CD4-positive, alpha-beta T cell treated with Interferon gamma for 1 hour (primary cell): ENCODE measurements at places on chromosomes 3 and 15.

GRCh38 chr3:142273501-142273900 is 48.1 kb upstream of the GK5 start:
- DNase-seq = no peak

DNA sequence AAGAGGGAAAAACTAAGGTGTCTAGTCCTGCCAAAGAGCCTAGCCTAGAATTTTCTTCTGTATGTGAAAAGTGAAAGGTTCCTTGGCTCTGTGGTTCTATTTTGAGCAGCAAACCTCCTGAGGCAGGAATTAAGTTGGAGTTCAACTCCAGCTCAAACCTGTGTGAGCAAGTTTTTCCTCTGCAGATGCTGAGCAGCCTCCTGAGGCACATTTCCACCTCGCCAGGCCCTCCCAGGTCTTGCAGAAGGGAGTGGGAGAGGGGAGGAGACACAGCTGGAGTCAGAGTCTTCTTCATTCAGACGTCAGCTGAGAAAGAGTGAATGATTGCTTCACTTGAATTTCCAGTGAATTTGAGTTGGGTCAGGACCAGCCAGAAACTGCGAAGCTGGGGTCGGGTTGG is 69.5 kb upstream of the ETV5 start:
- DNase-seq = no peak

- no peak for DNase-seq
Observed at GRCh38 chr15:39251413-39252133, 329.3 kb upstream of the THBS1 start.

GRCh38 chr3:123082370-123083065 is 15.7 kb downstream of the PDIA5 start:
- no peak for DNase-seq

- no peak for DNase-seq
Observed at GRCh38 chr3:98594628-98595324, 1.4 kb upstream of the CPOX start.

DNA sequence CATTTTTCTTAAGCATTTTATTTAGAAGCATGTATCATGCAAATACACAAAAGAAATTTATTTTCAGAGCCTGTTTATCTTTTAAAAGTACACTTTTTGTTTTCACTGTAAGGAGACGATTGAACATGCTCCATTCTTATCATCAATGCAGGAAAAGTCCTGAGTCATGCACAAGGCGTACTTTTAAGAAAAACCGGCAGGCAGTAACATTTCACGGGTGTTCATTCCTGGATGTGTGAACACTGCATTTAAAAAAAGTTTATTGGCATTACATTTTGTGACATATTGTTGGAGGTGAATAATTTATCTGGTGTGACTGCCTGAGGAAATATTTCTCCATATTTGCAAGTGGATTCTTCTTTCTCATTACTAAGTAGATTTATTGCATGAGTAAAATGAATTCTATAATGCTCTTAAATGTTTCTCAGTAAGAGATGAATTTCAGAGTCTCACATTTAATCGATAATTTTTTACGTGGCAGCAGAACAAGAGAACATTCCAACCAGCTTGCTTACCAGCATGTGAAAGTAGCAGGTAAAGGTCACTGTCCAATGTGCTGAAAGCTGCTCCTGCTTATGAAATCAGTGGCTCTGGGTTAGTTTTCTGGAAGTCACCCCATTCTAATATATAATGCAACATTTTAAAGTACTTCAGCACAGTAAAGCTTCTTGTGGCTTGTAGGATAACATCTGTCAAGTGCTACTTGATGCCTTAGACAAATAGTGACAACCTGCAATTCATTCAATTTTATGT is 87.0 kb downstream of the SV2B start:
- DNase-seq = no peak

DNA sequence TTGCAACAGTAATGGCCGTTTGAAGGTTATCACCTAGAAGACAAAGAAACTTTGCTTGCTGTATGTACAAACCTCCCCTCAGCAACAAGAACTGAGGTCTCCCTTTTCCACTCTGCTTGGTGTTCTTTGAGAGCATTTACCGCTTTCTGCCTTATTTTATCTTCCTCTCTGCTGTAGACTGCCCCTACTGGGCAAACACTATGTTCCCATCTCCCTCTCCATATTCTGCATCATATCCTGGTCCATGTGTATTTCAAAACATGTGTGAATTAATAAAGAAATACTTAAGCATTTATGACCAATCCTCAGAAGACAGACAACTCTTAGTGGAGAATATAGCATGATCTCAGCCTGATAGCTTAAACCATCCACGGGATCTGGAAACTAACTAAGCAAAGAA is 64.4 kb downstream of the ATP13A5 start:
- DNase-seq = no peak

- peak; percentile 36 for DNase-seq
Observed at GRCh38 chr15:56491110-56491722, 26.3 kb upstream of the MNS1 start.

GRCh38 chr3:45572755-45573154 is 21.8 kb upstream of the LIMD1 start:
- no peak for DNase-seq

GRCh38 chr15:70854666-70854976 is 664 bp upstream of the LARP6 start:
- no peak for DNase-seq

DNA sequence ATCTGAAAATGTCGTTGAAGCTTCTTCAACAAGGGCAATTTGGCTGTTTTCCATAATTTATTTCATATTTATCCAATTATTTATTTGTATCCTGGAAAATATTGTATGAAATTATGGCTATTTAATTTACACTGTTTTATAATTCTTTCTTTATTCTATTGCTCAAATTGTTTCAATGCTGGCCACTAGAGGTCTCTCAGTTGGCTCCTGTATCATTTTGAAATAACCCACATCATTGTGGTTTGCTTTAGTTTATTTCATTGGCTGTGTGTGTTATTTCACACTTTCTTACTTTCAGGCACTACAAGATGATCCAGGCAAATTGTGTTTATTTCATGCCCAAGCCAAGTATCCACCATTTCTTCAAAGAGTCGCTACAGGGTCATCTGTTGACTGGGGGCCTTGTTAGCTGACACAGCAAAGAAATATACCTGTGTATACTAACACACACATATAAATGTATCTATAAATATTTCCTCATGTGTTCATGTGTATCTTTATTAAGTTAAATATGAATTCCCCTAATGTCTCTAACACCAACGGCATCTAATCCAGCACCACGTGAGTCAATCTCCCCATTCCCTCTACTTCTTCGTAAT is 86.2 kb downstream of the NPAP1 start:
- DNase-seq = no peak

DNA sequence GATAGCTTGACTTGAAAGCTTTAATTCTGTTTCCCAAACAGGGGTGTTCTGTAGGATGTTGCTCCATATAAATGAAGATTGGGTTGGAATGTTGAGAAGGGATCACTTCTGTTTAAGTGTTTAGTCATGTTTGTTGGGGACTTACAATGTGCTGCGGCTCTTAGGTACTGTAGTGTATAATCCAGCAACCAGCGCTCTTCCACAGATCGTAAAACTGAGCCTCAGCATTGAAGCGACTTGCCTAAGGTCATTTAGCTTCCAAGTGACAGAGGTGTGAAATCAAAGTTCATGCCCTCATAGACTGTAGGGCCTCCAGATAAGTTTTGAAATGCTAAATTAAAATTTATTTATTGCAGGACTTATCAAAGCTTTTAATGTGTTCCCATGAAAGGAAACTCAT is 1.8 kb downstream of the MKRN2 start:
- no peak for DNase-seq

DNA sequence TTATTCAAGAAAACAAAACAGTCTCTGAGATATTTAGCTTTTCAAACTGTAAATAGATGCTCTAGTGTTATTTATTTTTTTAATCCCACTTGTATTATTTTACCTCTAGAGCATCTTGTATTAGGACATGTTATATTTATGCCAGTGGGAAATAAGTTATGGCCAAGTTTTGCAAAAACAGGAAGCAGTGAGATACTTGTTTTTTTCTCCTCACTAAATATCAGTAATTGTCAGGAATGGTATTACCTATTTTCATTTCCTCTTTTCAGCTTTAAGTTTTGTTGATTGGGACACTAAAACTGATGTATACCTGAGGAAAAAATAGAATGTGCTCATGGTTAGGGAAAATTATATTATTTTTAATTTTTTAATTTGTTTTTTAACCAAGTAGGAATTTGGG is 8.6 kb upstream of the IL20RB start:
- no peak for DNase-seq

GRCh38 chr3:47515100-47515499 is 1.6 kb upstream of the ELP6 start:
- DNase-seq = no peak

DNA sequence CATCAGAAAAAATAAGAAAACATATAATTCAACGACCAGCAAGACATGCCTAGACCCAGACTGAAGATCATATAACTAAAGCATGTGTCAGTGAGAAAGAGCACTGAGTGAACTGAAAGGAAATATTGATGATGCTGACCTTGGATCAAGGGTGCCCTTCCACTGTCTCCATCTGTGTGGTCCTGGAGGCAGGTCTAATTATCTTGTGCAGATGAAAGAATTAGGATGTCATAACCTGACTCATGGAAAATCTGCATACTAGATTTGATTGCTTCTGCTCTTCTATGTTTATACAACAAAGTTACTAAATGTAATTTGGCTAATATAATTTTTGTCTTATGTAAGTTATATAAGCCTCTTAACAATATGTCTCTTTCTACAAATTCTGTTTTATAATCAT is 264.6 kb upstream of the TGFBR2 start:
- DNase-seq = no peak

DNA sequence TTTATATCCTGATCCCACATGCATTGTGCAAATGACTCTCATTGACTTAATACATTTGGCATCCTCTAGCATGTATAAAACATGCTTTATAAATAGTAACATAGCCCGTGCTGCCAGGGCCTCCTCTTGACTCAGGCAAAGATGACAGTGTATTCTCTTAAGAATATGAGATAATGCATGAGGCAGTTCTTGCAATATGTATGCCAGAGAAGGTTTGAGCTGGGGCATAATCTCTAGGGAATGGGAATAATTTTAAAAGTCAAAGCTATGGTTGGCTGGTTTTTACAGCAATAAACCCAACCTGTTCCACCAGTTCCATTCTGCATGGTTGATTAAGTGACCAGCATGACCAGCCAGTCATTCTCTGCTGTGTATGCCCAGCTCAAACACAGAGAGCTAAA is 179.0 kb upstream of the PFN2 start:
- no peak for DNase-seq

DNA sequence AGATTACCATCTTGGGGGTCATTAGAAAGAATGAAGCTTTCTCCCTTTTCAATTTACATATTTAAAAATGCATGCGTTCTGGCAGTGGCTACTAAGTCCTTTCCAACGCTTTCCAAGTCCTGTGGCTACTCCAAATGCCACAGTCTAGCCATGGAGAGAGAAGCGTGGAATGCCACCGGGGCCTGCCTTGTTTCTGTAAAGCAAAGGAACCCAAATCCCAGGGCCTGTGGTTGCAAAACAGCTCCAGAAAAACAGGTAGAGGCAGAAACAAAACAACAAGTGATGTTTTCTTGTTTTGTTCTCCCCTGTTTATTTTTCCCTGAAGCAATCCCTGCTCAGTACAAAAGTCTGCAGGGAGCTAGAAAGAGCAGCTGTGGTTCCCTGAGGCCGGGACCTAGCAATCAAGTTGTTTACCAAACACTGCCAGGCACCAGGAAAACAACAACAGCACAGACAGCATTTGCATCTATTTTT is 85.5 kb downstream of the FOXP1 start:
- DNase-seq = no peak

DNA sequence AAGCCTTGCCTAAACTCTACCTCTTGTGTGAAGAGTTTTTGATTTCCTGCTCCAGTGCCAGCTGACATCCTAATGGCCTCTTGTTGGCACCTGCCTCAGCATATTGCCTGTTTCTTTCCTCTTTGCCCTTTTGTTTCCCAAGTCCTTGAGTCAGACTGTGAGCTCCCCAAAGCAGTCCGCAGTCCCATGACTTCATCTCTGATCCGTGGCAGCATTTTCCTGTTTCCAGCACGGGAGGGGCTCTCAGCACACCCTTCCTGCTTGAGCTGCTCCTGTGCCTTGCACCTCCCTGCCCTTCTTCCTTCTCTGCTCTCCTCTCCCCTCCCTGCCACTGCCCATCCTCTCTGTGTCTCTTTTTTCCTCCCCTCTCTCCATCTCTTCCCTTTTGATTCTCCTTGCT is 179.6 kb downstream of the EPHB1 start:
- DNase-seq = no peak

GRCh38 chr3:10320320-10320677 is 613 bp downstream of the SEC13 start:
- no peak for DNase-seq

DNA sequence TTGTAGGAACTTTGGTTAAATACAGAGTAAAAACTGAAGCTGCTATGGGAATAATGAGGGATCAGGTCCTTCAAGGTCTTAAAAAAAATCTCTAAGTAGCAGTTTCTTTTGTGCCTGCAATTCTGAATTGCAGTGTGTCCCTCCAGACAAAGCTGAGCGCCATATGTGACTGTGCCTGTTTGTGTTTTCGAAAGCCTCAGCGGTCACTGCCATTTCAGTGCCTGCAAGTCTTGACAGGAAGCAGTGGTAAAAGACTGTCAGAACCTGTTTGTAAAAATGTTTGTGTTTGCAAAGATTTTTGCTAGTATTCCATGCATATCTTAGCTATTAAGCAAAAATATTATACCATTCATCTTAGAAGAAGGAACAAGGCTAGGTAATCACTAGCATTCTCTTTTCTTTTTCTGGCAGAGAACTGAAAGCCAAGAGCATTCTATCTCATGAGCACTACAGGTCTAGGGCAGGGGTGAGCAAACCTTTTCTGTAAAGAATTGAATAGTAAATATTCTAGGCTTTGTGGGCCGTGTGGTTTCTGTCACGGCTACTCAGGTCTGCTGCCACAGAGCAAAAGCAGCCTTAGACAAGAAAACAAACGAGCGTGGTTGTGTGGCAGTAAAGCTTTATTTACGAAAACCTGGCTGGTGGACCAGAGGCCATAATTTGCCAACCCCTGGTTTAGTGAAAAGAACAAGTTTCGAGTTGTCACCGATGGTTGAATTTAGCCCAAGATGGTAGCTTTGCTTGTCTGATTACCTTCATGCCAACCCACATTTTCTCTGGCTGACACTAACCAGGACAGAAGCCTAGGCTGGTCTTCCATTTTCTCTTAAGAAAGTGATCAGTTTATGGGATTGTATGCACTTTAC is 134.4 kb downstream of the CACNA1D start:
- DNase-seq = no peak

GRCh38 chr15:66193066-66193465 is 60.5 kb downstream of the MEGF11 start:
- DNase-seq = no peak

GRCh38 chr3:45084820-45085816 is 59.0 kb downstream of the CLEC3B start:
- no peak for DNase-seq

DNA sequence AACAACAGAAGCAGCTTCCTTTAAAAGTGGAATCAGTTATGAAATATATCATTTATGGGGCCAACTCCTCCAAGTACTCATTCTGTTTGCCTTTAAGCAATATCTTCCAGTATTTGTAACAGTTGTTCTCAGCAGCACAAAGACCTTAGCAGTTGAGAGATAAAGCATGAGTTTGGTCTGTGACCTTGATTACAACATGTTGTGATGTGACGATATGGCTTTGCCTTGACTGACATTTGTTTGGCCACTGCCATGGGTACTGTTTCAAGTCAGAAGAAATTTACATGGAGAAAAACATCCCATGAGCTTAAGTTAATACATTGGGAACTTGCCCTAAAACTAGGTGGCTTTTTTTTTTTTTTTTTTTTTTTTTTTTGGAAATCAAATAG is 175.1 kb upstream of the KBTBD8 start:
- no peak for DNase-seq
